ENCODE measurements at places on chromosomes 3 and 15.

DNA sequence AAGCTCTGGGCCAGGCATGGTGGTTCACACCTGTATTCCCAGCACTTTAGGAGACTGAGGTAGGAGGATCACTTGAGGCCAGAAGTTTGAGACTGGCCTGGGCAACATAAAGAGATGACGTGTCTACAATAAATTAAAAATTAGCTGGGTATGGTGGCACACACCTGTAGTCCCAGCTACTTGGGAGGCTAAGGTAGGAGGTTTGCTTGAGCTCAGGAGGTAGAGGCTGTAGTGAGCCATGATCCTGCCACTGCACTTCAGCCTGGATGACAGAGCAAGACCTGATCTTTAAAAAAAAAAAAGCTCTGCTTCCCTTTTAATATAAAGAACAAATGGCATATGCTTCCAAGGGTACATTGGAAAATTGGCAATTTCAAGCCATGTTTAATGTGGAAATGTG lies 46.7 kb downstream of the FNDC3B start:
- DNase-seq = no peak

DNA sequence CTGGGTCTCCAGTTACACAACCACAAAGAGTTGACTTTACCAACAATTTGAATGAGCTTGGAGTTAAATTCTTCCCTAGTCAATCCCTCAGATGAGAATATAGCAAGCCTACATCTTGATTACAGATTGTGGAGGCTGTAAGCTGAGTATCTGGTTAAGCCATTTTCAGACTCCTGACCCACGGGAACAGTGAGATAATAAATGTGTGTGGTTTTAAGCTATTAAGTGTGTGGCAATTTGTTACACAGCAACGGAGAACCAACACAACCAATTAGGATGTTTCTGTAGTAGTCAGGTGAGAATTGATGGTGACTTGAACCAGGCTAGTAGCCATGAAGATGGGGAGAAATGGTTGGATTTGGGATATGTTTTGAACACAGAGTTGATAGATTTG lies 37.7 kb upstream of the SLC4A7 start:
- DNase-seq = no peak

DNA sequence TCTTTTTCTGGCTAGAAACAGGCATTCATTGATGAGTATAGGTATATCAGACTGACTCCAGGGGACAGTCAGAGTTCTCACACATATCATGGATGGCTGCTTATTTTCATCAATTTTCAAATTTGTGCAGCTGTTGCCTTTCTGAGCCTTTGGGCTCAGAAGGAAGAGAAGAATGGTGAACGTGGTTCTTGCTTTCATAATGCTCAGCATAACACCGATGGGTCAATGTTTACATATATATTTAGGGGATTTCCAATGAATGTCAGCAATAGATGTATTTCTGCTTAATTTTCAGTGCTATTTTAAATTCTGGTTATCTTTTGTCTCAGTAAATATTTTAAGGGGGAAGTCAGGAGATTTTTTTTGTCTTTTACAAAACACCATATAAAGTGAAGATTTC lies 581.4 kb upstream of the DPPA4 start:
- DNase-seq = no peak

DNA sequence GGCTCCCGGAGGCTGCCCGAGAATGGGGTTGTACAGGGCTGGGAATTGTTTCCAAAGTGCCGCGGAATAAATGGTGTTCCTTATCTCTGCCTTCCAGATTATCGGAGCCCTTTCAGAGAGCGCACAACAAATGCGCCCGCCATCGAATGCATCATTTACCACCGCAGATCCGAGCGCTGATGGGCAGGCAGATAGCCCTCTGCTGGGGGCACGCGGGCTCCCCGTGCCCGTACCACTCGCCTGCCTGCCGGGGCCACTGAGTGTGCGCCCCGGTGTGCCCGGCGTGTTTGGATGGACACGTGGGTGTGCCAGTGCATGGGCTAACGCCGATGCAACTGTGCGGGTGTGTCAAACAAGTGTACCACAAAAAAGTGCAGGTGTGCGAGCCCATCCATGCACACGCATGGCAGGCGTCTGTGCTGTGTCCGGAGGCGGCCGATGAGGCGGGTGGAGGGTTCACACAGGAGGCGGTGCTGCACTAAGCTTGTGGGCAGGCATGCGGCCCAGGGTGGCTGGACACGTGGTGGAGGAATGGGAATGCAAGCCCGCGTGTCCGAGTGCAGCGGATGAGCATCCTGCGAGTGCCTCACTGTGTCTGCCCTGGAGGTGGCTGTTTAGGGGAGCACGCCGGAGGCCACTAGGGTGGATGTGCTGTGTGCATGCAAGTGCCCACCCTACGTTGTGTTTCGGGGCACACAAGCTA lies 3.8 kb upstream of the GATA2 start:
- DNase-seq = no peak

DNA sequence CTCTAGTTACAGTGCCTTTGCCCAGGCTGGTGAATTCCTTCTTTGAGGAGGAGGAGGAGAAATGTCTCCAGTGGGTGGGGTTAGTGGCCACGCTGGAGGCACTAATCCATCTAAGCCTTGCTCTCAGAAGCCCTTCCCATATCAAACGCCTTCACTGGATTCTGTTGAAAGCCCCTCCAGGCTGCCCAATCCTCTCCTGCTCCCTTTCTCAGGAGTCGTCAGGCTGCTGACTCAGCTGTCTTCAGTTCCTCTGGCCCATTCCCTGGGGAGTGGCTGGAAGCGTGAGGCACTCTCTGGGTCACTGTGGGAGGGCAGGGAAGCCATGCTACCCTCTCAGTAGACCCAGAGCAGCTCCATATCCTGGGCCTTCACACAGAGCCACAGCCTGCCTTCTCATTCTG lies 2.7 kb downstream of the AP2M1 start:
- DNase-seq = no peak

DNA sequence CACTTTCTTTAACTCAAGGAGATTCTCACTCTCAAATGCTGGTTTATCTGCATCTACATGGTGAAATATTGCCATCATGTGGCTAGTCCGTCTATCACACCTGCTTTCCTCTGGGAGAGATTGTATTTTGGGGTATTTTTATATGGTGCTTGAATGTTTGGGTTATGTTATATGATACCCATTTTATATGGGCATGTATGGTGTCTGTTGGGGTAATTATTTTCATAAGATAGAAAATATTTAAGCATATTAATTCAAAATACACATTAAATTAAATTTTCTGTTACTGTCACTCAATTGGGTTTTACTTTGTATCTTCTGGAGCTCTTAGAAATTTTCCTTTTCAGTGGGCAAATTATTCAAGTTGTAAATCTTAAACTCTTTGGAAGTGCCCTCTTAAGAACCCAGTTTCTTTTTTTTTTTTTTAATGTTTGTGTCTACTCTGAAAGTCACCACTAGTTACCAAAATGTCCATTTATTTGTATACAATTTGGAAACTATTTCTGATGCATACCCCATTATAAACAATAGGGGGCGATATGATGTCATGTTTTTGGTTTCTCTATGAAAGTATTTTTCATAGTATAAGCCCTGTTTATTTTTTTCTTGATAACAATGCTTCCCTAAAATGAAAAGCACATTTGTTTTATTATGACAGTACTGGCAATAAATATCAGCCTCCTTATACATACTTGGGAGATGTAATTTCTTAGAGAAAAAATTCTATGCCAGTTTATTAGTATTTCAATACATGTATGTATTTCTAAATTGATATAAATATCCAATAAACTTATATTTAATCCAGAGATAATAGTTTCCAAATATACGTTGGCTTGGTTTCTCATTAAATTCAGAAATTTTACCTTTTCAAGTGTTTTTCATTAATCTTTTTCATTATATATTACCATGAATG lies 36.1 kb upstream of the PLSCR5 start:
- DNase-seq = no peak
